ENCODE measurements at places on chromosomes 11 and 22. TPM values are rescaled to one million over a fixed set of nuclear protein-coding genes. Genes with fewer than 3 reads are reported as not detected.

DNA sequence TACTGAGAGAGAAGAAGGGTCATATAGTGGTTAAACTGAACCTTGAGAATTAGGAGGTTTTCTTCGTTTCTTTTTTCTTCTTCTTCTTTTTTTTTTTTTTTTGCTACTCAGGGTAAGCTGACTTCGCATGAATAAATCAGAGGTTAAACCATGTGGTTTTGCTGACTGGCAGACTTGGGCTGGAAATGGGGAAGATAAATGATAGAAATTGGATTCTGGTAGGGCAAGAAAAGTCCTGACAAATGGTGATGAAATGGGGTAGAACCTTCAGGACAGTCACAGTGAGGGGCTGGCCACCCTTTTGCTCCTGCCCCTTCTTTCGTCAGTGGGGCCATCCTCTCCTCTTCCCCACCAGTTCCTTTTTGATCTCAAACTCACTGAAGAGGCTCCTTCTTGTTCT lies 1.6 kb upstream of the SWAP70 start:
- no peak for ATAC-seq

- ATAC-seq: no peak
Measured at GRCh38 chr11:67539550-67539949, 16.3 kb upstream of the CABP2 start.

DNA sequence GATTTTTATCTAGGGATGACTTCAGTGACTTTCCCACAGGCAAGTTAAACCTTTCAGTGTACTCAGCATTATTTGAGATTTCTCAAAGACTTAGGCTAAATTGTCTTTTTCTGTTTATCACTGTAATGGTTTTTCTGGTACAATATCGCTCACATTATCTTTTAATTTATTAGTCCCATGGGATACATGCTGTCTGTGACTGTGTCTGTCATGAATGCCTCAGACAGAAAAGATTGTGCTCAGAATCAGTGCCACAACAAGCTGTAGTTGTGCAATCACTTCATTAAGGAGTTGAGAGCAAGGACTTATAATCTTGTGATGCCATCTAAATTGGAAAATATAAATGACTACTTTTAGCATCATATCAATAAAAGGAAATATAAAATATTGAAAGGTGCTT lies 2374.2 kb upstream of the RAG2 start:
- ATAC-seq: no peak

- no peak for ATAC-seq
Measured at GRCh38 chr11:128288368-128288767, 299.0 kb downstream of the ETS1 start.

GRCh38 chr22:37363261-37363992 lies 63.9 kb downstream of the ELFN2 start:
- ATAC-seq: no peak

DNA sequence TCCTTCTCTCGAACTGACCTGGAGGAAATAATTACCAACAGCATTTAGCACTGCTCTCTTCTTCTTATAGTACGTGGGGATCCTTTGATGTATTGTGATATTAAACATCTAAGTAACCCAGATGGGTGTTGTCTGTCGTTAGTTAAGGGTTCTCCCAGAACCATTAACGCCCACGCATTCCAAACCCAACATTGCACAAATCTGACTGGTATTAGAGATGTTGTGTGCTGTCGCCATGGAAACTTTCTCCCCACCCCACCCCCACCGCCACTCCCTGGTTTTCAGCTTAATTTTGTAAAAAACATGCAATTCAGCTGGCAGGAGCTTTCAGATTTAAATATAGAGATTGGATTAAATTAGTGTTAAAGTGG lies 1495.2 kb downstream of the TBC1D22A start:
- ATAC-seq: no peak

DNA sequence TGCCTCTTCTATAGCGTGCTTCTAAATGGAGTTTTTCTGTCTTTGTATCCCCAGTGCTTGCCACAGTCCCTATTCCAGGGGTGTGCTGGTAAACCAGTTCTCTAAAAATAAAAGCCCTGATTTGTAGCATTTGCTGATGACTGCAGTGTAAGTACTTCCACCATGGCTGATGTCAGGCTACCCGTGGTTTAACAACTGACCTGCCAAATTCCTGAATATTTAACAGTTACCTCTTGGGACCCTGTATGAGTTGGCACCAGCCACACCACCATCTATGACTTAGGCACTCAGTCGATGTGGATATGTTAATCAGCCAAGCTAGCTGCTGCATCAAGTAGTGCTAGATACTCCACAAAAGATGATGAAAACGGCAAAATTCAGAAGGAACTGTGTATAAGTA lies 94.0 kb upstream of the MTNR1B start:
- no peak for ATAC-seq

- ATAC-seq: no peak
Measured at GRCh38 chr11:82864268-82864667, 36.0 kb downstream of the PRCP start.

GRCh38 chr11:86863476-86863875 lies 63.1 kb downstream of the PRSS23 start:
- ATAC-seq: no peak

GRCh38 chr22:44773082-44773481 lies 20.7 kb downstream of the ARHGAP8 start:
- ATAC-seq: no peak

- no peak for ATAC-seq
Measured at GRCh38 chr11:122788781-122789535, 49.3 kb upstream of the CRTAM start.

- no peak for ATAC-seq
Measured at GRCh38 chr11:38510041-38510440, 1912.0 kb upstream of the RAG2 start.

DNA sequence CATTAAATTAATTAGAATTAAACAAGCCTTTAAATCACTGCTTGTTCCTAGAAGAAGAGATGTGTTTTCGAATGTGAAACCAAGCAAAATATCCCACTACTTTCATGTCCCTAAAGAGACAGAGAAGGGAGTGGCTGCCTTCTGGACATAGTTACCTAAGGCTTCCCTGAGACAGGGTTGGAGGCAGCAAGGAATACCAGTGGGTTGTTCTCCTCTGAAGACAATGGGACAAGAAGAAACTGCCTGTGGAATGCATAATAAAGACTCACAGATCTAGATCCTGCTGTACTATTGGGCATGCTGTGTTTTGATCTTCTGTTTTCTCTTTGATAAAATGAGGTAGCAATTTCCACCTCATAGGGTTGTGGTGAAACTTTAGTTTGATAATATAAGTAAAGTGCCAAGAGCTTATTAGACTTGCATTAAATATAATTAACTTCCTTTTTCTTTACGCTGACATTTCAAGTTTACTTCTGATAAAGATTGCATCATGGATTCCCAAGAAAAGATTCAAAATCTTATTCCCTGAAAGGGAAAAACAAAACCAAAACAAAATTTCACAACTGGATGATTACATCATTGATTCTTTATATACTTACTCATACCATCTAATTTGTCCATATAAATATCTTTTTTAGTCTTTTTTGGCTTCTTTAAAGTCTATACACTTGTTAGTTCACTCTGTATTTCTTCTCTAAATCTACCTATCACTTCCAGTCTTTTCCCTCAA lies 621.3 kb downstream of the ETS1 start:
- ATAC-seq: no peak

GRCh38 chr22:40041366-40042137 lies 46.8 kb downstream of the FAM83F start:
- no peak for ATAC-seq

- ATAC-seq: no peak
Measured at GRCh38 chr11:122100756-122101080, 15.3 kb downstream of the BLID start.

- ATAC-seq: no peak
Measured at GRCh38 chr11:24820541-24820940, 323.7 kb downstream of the LUZP2 start.

GRCh38 chr11:31651208-31651607 lies 141.6 kb downstream of the ELP4 start:
- no peak for ATAC-seq

DNA sequence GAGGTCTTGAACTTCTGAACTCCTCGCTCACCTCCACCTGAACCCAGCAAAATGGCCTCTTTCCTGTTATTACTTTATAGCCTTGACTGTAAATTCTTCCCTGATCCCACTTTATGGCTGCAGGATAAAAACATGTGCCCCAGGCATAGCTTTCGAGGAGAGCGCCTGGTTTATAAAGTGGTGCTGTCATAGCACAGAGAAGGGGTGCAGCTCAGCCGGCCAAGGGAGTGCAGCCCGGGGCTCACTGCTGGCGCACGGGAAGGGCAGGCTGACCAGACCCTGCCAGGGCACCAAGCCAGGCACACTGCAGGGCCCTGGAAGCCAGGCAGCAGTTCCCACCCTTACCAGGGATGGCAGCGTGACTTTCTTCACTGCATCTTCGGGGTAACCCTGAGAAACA lies 50.9 kb downstream of the ISX start:
- ATAC-seq: no peak

- ATAC-seq: no peak
Measured at GRCh38 chr11:96173906-96174305, 169.1 kb downstream of the MAML2 start.

DNA sequence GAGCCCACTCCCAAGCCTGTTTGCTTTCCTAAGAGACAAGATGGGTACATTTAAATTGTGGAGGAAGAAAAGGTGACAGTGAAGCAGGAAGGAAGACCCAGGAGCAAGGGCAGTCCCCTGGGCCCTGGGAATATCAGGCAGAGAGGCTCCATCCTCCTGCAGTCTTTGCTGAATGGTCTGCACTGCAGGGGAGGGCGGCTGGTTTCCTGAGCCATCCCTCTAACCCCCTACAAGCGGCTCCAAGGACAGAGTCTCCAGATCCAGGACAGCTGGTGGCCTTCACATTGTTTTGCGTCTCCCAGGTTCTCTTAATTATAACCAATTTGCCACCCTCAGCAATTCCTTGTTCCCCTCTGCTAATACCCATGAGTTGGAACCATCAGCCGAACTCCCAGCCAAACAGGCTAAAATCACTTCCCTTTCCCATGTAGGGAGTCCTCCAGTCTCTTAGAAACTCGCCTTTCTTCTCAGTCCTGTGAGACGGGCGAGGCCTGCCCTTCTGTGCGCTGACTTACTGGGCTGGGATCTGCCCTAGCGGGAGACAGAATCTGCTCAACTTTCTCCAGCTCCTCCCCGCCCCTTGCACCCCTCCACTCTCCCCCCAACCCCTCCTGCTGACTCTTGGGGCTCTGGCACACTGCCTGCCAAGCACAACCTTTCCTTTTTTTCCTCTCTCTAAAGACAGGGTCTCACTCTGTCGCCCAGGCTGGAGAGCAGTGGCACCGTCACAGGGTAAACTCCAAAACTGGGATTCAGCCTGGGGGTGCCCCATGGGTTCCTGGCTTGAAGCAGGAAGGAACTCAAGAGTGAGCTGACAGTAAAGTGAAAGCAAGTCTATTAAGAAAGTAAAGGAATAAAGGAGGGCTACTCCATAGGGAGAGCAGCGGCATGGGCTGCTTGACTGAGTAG lies 53.4 kb upstream of the EMID1 start:
- no peak for ATAC-seq

DNA sequence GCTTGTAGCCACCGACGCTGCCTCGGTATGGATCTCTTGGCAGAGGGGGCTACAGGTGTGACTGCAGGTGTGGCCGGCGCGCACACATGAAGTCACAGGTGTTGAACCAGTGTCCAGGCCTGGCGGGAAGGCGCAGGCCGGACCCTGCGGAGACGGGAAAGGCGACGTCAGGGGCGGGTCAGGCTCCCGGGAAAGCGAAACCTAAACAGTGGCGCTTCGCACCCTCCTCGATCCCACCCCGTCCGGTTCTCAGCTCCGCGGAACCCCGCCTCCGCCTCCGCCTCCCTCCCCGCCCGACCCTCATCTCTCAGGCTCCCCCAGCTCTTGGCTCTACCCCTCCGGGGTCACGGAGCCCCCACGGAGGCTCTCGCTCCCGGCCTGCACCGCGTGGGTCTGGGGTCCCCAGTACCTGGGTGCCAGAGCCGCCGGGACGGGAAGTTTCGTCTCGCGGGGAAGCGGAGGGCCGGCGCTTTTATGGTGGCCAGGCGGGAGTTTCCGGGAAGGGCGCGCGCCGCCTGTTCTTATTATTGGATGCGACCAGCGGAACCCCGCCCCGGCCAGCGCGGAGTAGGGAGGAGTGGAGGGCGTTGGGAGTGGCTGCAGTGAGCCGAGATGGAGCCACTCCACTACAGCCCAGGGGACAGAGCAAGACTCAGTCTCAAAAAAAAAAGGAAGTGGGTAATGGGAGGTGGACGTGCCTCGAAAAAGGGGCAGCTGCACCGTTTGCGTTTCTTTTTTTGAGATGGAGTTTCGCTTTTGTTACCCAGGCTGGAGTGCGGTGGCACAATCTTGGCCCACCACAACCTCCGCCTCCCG lies at the start of gene IRF7:
TSS of gene IRF7 (minus strand) at position 447 of the 816 bp plus-strand sequence. CDS start 586 bp downstream, outside the sequence.
- ATAC-seq: peak; percentile 93

DNA sequence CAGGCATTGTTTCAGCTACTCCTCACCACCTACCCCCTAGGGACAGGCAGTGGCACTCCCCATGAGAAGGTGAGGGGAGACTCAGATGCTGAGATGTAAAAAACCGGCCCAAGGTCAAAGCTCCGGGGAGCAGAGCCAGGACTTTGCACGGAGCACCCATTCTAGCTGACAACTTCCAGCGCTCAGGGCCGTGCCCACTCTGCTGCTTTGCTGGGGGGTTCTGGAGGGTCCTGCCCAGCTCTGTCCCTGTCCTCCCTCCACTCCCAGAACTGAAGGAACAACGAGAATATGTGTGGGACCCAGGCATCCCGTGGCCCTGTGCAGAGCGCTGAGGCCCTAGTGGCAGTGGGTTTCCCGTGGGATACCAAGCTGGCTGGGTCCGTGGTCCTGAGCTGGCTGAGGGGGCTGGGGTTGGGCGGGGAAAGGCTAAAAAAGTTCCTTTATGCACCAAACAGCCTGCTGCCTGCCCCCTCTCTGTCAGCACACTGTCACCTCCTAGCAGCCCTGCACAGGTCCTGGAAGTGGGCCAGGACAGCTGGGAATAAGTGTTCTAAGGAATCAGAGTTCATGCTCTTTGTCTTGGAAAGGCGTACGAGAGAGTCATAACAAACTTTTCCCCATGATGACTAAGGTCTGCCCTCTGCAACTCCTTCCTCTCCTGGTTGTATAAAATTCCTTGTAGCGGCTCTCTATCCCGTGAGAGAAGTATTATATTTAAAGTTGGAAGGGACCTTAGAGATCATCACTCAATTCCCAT lies 1.9 kb downstream of the MS4A10 start:
- no peak for ATAC-seq

The RIBC2 gene
- 6.5 TPM for total RNA-seq

The AGBL2 gene
- 3.7 TPM for total RNA-seq

The ZBTB3 gene
- total RNA-seq: 13.9 TPM

The APOL2 gene
- 116 TPM for total RNA-seq

The PLAAT4 gene
- total RNA-seq: 20.7 TPM

The OR10A2 gene
- not detected for total RNA-seq

The KCNQ1 gene
- 9.7 TPM for total RNA-seq

The LIF gene
- total RNA-seq: 175 TPM

The PRG3 gene
- not detected for total RNA-seq

The OR10D3 gene
- total RNA-seq: not detected

The TIMM10 gene
- total RNA-seq: 125 TPM

The SLC5A1 gene
- total RNA-seq: not detected
